ENCODE measurements at places on chromosomes 11 and 22.

GRCh38 chr11:125224391-125225021, 60.0 kb downstream of the PKNOX2 start:
- no peak for DNase-seq

GRCh38 chr11:93542811-93543229, 371 bp downstream of the SMCO4 start:
- DNase-seq: no peak

- DNase-seq: no peak
These were observed 46.9 kb downstream of the LUZP2 start for GRCh38 chr11:24543771-24544170.

- no peak for DNase-seq
These were observed 51.7 kb downstream of the GAB4 start for GRCh38 chr22:16956290-16956689.

GRCh38 chr22:19289475-19290161, 1.9 kb downstream of the CLTCL1 start:
- no peak for DNase-seq

DNA sequence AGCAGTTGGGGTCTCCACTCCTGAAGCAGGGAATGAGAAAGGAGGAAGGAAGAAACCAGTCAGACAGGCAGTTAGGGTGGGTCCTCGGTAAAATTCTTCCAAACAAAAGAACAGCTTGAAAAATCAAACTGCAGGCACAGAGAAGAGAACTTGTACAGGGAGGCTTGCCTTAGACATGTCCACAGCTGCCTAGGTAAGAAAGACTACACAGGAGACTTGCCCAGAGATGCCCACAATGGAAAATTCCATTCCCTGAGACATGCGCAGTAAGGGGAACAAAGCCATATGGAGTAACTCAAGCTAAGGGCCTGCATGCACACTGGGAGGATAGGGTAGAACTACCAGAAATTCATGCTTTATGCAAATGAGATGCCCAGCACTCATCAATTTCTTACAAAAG, 9.8 kb downstream of the KCNJ11 start:
- no peak for DNase-seq

GRCh38 chr22:22942511-22943329, 55.1 kb downstream of the IGLL5 start:
- peak; percentile 10 for DNase-seq

- peak; percentile 24 for DNase-seq
These were observed 10.6 kb downstream of the ACAT1 start for GRCh38 chr11:108131993-108132392.

GRCh38 chr22:39410264-39410663, 10.7 kb downstream of the TAB1 start:
- no peak for DNase-seq

DNA sequence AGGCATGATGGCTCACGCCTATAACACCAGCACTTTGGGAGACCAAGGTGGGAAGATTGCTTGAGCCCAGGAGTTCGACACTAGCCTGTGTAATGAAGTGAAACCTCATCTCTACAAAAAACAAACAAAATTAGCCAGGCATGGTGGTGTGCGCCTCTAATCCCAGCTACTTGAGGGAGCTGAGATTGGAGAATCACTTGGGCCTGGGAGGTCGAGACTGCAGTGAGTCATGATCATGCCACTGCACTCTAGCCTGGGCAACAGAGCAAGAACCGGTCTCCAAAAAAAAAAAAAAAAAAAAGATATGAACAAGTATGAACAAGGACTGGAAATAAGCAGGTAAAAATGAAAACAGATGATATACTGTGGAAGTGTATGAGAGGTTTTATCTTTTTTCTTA, 54.1 kb upstream of the SOX6 start:
- no peak for DNase-seq

DNA sequence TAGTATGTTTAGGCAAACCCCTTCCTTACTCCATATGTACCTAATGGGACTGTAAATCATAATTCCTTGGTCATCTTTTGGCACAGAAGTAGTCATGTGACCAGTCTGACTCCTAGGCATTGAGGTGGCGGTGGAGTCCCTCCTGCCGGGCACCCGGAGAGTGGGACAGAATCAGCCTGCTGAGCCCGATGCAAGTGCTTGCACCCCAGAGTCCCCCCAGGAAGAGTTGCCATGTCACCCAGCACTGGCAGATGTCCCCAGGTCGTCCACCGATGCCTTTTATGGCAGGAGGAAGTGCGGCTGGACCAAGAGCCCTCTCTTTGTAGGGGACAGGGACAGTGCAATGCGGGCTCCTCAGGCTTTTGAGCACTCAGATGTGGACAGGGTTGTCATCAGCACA, 500.3 kb downstream of the NELL1 start:
- DNase-seq: no peak

DNA sequence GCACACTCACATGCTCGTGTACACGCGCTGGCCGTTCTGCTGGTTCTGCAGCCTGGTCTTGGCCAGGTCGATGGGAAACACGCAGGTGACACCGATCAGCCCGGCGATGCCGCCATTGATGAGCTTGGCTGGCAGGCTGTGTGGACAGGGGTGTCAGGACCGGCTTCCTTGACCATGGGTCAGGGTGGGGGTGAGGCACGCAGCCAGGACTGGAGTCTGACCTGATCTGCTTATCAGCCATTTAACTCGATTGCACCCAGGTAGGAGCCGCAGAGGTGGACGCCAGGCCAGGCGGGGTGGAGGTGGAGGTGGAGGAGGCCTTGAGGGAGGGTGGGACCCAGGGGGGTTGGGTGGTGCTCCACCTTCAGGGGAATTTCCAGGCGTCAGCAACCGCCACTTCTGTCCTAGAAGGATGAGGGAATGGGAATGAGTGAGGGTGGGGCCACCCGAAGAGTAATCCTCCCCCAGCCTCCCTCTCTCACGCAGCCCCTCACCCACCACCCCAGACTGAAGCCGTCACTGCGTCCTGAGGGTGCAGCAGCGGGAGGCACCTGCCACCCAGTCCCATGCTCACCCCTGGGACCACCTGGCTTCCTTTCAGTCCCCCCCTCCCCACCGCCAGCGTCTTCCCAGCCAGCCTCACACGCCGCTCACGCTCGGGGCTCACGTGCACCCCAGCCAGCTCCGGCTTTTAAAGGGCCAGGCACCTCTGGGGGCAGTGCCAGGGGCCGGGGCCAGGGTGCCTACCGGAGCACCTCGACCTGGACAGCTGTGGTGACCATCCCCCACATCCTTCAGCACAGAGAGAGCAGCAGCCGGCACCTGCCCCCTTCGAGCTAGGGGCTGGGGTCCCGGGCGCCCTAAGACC, 3.1 kb downstream of the SLC25A22 start:
- DNase-seq: no peak

DNA sequence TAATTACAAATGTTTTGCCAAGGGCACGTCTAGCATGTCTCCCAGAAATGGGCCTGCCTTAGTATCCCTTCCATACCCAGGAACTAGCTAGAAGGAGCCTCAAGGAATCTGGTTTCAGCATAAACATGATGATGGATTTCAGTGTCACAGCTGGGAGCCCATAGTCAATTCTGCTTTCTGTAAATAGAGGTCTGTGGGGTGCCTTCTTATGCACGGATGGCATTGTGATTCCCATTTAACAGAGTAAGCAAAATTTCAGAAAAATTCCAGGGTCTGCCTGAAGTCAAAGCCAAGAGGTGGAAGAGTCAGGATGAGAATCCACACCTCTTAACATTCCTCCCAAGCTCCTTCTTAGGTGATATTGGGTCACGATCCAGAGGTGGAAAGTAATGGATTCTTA, 12.1 kb downstream of the DUSP18 start:
- no peak for DNase-seq

GRCh38 chr11:106495046-106495445, 417.6 kb downstream of the AASDHPPT start:
- DNase-seq: no peak

DNA sequence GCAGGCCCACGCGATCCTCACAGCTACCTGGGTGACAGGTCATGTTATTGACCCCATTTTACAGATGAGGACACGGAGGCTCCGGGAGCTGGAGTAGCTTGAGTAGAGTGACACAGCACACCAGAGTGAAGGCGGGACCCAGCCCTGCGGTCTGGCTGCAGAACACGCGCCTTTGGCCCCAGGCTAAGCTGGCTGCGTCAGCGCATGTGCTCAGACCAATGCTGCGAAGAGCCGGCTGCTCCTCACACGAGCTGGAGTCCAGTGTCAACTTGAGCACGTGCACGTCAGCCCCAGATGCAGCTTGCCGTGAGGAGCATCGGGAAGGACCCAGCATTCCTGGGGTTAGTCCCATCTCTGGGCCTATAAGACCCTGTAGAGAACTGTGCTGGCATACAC, 49.9 kb downstream of the SCUBE1 start:
- DNase-seq: peak; percentile 72

GRCh38 chr11:128707681-128708080, 13.8 kb downstream of the FLI1 start:
- no peak for DNase-seq

GRCh38 chr11:6545917-6546605, 49.0 kb downstream of the DNHD1 start:
- DNase-seq: no peak

- no peak for DNase-seq
These were observed 94.9 kb downstream of the MICAL2 start for GRCh38 chr11:12205330-12205729.

DNA sequence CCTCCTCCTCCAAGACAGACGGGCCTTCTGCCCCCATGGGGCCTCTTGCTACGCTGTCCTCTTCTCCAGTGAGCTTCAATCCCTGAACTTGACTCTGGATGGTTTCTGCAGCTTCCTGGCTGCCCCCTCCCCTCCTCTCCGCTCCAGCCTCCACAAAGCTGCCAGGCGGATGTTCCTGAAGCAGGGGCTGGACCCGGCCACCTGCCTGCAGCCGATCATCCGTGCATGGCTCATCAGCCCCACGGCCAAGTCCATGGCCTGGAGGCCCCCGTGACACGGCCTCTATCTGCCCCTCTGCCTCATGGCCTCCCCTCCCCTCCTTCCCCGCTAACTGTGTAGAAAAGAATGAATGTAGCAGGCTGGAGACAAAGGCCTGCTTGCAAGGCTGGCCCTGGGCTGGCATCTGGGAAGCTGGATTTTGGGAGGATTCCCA, 6.8 kb upstream of the SUN2 start:
- DNase-seq: no peak

GRCh38 chr11:72814286-72815109, at the start of gene ATG16L2:
Gene ATG16L2 (plus strand): TSS chr11:72814411. CDS start chr11:72814446, 35 bp downstream.
- DNase-seq: peak; percentile 74

GRCh38 chr11:16191212-16191867, 165.0 kb downstream of the SOX6 start:
- no peak for DNase-seq

GRCh38 chr11:73312851-73313327, 4.8 kb downstream of the ARHGEF17 start:
- peak; percentile 60 for DNase-seq

- no peak for DNase-seq
These were observed 344.9 kb upstream of the B3GAT1 start for GRCh38 chr11:134756811-134757540.

DNA sequence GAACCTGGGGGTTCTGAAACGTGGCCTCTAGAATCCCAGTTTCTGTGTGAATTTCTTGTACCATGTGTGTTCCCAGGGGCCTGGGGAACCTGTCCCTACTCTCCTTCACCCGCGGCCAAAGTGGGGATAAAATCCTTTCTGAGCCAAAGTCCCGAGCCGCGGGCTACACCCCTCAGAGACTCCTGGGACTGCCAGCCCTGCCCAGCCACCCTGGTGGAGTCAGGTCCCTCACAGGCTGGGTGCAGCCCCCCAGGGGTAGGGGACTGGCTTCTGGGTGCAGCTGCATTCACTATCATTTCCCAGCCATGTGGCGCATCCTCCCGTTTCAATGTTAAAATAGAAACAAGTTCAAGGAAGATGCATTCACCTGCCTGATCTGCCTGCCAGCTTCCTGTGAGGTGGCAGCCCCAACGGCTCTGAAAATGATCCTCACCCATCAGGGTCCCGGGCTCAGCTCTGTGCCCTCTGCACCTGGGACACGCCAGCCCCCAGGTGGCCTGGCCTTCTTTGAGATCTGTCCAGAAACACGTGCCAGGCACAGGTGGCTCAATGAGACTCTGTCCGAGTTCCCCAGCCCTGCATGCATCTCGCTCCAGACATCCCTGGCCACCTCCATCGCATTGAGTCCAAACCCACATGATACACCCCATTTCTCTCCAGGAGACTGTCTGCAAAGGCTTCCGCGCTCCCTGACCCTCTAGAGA, 338.8 kb downstream of the CTTN start:
- no peak for DNase-seq

- no peak for DNase-seq
These were observed 18.1 kb downstream of the CKAP5 start for GRCh38 chr11:46827995-46828394.

DNA sequence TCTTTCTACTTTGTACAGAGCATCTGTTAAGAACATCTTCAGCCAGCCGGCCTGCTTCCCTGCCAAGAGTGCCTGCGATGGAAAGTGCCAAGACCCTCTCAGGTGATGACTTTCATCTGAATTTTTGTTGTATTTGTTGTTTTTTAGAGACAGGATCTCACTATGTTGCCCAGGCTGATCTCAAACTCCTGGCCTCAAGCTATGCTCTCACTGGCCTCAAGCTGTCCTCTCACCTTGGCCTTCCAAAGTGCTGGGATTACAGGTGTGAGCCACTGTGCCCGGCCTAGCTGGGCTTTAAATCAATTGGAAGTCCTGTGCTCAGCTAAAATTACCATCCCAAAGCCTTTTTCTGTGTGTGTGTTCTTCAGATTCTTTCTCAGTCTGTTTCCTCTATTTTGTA, 64.2 kb upstream of the ADORA2A start:
- DNase-seq: no peak

GRCh38 chr11:37718431-37718999, 1120.5 kb upstream of the RAG2 start:
- no peak for DNase-seq

DNA sequence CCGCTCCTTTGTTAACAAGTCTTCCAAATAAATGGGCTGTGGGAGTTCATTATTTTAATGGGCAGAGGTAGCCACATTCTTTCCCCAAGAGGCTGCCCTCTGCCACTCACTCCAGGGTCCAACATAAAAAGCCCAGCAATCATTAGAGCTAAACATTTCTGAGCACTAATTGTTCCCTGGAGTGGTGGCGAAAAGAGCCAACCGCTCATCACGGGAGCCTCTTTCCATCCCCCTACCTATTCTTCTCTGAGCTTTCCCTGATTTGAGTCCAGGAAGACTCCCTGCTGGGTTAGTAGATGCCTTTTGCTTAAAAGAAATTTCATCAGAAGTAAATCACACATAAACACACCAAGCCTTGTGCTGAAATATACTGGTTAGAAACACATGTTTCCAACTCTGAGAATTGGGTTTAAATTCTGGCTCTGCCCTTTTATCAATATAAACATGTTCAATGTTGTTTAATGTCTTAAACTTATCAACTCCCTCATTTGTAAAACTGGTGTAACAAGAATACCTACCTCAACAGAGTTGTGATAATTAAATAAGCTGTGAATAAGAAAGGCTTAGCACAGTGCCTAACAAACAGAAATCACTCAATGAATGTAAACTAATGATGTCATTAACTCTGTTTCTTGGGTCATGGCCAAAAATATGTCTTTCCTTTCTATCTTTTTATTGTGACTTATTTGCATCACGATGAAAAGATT, at the start of gene OR5A2:
Gene OR5A2, minus strand, starts transcription at position 53 of the 707 bp plus-strand sequence. CDS start 3,460 bp downstream, outside the sequence.
- no peak for DNase-seq

GRCh38 chr11:6566704-6567370, 36.6 kb downstream of the RRP8 start:
- DNase-seq: no peak

GRCh38 chr11:9512370-9513019, 51.7 kb downstream of the ZNF143 start:
- DNase-seq: no peak
